ENCODE measurements at places on chromosomes 13 and 19.

DNA sequence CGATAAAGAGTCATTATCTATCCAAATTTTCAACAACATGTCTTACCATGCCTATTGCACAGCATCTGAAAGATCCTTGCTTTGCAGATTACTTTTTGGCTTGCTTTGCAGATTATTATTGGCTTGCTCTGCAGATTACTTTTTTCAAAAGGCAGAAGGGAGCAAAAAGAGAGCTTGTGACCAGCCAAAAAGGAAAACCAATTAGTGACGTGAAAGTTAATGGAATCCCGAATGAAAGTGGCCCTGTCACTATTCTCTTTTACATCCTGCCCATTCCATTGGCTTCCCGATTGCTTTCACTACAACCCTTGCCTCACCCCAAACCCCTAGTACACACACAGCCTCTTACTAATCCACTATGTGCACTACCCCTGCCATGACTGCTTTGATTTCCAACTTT lies 81.3 kb downstream of the LHFPL6 start:
- no peak for DNase-seq

- no peak for DNase-seq
These were observed 979.7 kb upstream of the SLC10A2 start for GRCh38 chr13:104045907-104046306.

DNA sequence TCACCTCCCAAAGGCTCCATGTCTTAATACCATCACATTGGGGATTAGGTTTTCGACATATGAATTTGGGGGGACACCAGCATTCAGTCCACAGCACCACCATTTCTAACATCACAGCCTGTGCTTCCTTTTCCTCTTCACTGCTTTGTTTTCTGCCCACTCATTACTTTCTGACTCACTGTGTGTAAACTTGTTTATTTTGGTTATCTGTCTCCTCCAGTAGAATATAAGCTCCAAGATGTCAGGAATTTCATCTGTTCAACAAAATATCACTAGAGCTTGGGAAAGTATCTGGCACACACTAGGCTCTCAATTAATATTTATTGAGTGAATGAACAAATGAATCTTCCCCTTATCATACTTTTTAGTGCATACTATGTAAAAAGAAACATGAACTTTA lies 152.0 kb downstream of the NUFIP1 start:
- DNase-seq = no peak

- DNase-seq = no peak
These were observed 15.1 kb downstream of the CUL4A start for GRCh38 chr13:113224486-113224885.

DNA sequence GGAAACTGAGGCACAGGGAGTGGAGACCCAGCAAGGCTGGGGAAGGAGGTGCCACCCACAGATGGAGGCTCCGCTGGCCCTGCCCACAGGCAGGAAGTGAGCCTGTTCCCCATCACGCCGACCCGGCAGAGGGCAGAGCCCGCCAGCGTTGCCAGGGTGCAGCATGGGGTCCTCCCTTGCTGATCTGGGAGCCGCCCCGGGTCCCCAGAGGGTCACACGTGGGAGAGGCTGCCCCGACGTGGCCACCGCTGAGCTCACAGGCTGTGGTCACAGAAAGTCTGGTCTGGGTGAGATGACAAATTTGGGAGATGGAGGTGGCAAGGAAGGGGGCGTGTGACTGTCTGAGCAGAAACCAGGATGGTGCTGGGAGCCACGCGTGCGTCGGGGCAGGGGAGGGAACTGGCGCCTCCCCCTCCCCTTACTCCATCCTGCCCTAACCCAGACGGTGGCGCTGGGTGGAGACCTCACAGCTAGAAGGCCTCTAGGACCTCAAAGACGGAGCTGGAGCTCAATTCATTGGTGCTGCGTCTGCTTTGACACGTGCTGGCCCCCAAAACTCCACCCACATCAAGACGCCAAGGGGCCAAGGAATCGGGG lies 7.7 kb downstream of the MEX3D start:
- no peak for DNase-seq

DNA sequence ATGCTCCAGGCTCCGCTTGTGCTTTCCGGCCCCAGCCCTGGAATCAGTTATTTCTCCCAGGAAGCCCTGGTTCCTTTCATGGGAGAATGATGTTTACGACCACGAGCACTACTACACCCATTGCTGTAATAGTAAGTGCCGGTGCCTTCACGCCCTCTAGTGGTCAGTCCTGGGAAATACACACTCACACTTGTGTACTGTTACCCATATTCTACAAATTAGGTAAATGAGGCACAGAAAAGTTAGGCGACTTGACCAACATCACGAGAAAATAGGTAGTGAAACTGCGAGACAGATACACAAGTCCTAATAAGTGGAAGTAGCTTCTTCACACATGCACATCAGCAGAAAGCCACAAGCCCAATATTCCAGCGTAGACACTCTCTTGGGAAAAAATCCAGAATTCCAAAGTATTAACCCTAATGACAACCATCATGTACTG lies 21.7 kb downstream of the CEACAM21 start:
- DNase-seq = peak; percentile 35

GRCh38 chr13:33730619-33731018 lies 87.3 kb upstream of the RFC3 start:
- DNase-seq = no peak

GRCh38 chr19:15404780-15405211 lies 14.0 kb downstream of the AKAP8L start:
- DNase-seq = no peak

DNA sequence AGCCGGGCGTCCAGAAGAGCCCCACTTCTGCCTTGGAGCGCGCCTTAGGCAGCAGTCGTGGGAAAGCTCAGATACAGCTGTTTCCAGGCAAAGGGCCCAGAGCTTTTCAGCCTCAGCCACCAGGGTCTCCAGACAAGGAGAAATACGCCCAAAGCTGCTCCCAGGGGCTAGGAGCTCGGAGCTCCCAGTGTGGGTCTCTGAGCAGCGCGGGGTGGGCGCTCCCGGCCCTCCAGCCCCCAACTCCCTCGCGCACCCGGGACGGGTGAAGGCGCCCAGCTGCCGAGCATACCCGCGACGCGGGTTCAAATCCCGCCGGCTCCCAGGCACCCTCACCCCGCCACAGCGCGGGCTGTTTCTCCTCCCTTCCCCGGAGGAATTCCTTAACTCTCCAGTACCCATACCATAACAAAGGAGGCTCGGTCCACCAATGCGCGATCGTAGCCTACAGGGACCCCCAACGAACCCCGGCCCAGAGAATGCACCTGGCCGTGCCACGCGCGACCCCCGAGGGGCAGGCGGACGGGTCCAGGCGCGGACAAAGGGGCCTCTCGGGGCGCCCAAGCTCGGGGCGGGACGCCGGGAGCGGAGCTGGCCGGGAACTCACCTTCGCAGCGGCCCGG lies 507 bp downstream of the COL4A1 start:
- no peak for DNase-seq

- no peak for DNase-seq
These were observed 402.7 kb downstream of the IRS2 start for GRCh38 chr13:109383683-109384082.

DNA sequence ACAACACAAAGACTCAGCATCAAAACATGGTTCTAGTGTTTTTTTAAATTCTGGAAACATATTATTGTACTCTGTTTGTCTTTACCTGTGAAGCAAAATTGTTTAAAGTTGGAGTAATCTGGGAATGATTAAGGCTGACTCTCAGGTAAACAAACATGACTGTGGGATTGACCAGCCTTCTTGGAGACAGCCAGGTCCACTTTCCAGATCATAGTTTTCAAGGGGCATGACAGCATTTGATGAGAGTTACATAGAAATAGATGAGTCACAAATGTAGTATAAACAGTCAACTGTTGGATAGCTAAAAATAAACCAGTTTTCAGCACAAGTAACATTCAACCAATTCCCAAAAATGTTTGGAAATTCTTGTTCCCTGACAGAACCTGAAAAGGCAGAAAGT lies 1680.9 kb downstream of the OLFM4 start:
- no peak for DNase-seq

DNA sequence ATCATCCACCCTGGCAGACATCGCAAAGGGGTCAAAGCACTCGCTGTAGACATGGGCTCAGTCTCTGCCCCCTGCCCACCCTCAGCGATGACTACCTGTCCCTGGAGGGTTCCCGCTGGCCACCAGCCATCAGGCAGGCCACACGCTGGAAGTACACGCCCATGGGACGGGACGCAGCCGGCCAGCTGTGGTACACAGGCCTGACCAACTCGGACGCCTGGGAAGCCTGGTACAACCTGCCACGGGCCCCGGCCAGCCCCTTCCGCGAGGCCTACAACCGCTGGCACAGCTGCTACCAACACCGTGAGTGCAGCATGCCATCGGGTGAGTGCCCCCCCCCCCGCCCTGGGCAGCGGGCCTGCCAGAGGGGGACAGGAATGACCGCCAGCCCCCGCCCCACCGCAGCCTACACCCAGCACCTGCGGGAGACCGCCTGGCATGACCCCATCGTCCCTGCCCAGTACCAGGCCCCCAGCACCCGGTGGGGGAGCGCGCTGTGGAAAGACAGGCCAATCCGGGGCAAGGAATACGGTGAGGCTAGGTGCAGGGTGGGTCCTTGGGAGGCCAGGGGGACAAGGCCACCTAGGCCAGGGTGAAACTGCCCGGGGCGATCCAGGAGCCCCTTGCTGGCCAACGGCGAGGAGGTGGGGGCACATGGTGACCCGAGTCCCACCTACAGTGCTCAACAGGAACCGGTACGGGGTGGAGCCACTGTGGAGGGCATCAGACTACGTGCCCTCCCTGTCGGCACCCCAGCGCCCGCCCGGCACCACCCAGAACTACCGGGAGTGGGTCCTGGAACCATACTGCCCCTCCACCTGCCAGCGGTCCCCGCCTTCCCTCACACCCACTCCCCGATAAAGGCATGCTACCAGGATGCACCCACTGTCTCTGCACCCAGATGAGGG lies 4.4 kb downstream of the TEKTIP1 start:
- no peak for DNase-seq

- DNase-seq = peak; percentile 90
These were observed at the start of gene EFNB2 for GRCh38 chr13:106535552-106536243. TSS of gene EFNB2 (minus strand) at chr13:106535662. CDS start at chr13:106534964, 698 bp downstream.

DNA sequence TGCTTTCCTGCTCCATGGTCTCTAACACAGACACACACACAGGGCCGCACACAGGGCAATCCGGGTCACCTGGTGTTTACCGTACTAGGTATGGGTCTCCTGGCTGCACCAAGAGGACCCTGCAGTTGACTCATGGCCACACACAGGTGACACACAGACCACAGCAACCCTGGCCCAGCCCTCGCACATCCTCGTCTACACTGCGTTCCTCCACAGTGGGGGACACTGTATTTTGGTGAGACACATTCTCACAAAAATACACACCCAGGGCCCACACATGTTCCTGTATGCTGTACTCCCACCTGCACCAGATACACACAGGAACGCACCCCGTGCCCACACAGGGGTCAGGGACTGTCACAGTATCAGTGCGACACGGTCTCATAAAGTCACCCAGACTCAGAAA lies 12.8 kb downstream of the PDE4A start:
- DNase-seq = no peak

DNA sequence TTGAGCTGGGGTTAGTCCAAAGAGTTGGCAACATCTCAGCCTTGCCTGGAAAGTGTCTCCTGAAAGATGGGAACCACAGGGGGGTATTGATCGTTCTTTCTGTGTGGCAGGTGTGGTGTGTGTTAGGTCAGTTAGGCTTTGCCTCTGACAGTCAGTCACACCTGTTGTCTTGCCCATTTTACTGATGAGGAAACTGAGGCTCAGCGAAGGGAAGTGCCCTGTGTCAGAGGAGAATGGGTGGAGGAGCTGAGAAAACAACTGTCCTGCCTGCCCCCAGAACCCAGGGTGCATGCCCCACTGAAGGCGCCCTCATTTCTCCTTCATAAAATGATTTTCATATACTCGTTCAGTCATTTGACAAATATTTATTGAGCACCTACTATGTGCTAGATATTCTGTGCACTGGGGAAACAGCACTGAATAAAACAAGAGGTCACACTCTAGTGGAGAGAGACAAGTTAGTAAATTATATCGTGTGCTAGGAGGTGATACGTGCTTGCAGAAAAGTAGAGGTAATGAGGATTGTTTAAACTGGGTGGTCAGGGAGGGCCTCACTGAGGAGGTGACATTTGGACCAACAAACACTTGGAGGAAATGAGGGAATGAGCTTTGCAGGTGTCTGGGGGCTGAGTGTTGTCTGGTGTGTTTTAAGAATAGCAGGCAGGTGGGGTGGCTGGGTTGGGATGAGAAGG lies 1.6 kb downstream of the FXYD5 start:
- DNase-seq = no peak

- no peak for DNase-seq
These were observed 22.0 kb upstream of the RAP2A start for GRCh38 chr13:97411984-97412383.

DNA sequence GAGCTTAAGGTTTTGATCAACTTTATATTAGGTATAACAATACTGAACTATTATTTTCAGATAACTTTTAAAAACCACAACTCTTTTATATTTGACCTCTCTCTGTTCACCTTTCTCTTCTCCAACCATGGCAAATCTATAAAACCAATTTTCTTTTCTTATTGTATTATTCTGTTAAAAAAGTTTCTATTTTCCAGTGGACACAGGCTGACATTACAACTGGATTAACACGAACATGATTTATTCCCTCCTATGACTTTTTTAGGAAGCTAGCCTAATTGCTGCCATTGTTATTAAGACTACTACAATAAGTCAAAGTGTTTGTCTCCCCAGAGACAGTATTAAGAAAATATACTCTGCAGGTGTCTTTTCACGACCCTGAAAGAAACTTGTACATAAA lies 2291.1 kb upstream of the PCDH20 start:
- no peak for DNase-seq

GRCh38 chr19:50313812-50314536 lies 15.2 kb downstream of the KCNC3 start:
- peak; percentile 30 for DNase-seq

GRCh38 chr19:3684054-3684816 lies 16.0 kb downstream of the PIP5K1C start:
- no peak for DNase-seq

- DNase-seq = no peak
These were observed 21.0 kb downstream of the NFIX start for GRCh38 chr19:13016245-13016627.

- DNase-seq = peak; percentile 74
These were observed 16.1 kb upstream of the MADCAM1 start for GRCh38 chr19:480016-480855.

DNA sequence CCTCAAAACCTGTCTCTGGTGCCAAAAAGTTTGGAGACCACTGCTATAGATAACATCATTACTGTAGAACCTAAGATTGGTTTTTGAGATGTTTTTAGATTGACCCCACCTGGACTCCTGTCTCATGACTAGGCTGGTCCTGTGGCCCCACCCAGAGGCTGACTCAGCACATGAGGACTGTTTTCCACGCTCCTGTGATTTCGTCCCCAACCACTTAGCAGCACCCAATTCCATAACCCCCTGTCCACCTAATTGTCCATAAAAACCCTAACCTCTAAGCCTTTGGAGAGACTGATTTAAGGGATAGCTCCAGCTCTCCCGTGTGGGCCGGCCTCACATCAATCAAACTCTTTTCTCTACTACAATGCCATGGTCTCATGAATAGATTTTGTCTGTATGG lies 25.6 kb upstream of the GAS6 start:
- DNase-seq = no peak

All from NCI-H526 (cell line).